NCI-H1436 (cell line): ENCODE measurements at places on chromosomes 5 and 9.

DNA sequence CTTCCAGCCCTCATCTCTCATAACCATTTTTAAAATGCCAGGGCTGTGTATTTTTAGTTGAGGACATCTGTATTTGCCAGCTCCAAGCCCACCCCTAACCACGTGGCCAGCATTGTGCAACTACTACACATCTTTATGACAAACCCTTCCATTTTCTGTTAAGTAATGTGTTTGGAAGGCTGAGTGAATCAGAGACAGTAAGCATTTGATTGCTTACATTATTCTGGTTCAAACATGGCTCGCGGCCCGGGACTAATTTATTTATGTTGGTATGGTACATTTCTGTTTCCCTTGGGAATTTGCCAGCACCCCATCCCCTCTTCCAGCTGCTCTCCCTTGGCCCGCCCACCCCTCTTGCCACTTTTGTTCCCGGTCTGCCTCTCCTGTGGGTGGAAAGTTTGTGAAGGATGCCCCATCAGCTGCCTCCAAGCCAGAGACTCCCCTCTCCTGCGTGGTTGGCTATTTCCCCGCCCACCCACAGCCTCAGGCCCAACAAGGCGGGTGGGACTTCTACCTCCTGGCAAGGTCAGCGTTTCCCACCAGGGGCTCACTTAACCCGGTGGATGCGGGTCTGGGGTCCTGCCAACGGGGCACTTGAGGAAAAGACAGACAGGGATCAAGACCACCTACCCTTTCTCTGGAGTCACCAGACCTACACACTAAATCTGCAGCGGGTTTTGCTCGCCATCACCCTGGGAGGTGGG lies 162.2 kb downstream of the HSD17B3 start:
- no peak for DNase-seq

DNA sequence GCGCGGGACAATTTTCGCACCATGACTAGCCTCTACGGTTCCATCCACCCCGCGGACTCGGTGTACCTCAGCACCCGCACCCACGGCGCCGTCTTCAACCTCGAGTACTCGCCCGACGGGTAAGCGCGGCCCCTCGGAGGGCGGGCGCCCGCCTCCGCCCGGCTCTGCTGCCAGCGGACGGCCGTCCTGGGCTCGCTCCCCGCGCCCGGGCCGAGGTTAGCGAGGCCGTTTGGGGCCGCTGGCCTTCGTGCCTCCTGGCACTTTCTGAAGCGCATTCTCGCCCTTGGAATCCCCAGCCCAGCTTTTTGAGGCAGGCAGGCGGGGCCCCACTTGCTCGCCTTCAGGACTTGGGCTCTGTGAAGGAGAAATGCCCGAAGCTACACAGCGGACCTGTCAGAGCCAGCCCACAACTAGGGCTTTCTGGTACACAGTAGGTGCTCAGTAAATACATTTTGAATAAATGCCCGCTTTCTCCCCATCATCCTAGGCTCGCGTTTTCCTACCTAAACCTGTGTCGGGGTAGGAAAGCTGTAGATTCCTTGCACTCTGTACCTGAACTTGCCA lies 772 bp downstream of the DCAF10 start:
- no peak for DNase-seq

GRCh38 chr9:81665322-81665871 lies 23.9 kb downstream of the TLE1 start:
- peak; percentile 93 for DNase-seq

DNA sequence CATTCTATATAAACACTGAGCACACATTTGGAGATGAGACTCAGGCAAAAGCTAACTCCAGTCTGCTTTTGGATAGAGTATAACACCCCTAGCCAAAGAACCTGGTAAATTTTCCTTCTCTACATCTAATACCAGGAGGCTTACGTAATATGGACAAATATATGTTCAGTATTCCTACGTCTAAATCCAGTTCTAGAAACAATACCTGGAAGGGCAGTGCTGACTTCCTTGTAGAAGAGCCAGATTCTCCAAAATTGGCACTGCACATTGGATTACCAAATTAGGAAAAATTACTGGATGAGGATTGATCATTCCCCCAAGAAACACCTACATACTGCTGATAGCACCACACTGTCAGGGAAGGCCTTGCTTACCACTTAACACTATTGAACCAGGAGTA lies 247.4 kb downstream of the SAXO1 start:
- no peak for DNase-seq
